ENCODE measurements at places on chromosomes 12 and 14.

DNA sequence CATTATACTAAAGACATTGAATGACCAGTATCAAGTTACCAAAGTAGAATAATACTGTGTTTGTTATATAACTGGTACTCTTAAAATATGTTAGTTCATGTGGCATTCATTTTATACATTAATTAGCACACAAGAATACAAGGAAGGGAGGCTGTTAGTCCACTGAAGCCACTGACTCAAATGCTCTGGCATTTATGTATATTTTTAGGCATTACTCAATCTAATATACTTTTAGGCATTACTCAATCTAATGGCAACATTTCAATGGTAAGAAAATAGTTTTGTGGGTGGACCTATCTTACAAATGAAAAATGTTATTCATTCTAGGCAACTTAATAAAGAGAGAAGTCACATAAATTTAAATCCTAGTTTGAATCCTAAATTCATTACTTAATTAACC is 874.4 kb upstream of the USP15 start:
- no peak for DNase-seq

DNA sequence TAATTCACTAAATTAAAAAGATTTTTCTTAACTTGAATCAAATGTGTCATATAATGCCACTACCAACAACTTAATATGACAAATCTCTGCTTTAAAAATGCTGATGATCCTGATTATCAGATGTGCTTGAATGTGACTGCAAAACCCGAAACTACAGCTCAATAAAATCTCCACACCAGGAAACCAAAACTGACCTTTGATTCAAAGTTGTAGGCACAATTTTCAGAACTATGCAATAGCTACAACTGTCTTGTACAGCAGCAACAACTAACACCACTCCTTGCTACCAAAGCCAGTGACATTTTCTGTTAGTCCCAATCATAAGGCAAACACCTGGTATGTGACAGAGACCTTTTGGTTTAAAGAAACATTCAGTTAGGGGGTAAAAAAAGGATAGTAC is 147.3 kb downstream of the CEP83 start:
- no peak for DNase-seq

GRCh38 chr14:54533100-54533499 is 23.4 kb downstream of the CGRRF1 start:
- no peak for DNase-seq

GRCh38 chr14:75969126-75969525 is 12.7 kb downstream of the TGFB3 start:
- no peak for DNase-seq

GRCh38 chr12:57834086-57834876 is 12.2 kb downstream of the CTDSP2 start:
- DNase-seq, result no peak

- no peak for DNase-seq
Measured at GRCh38 chr12:91704446-91704845, 441.2 kb downstream of the BTG1 start.

DNA sequence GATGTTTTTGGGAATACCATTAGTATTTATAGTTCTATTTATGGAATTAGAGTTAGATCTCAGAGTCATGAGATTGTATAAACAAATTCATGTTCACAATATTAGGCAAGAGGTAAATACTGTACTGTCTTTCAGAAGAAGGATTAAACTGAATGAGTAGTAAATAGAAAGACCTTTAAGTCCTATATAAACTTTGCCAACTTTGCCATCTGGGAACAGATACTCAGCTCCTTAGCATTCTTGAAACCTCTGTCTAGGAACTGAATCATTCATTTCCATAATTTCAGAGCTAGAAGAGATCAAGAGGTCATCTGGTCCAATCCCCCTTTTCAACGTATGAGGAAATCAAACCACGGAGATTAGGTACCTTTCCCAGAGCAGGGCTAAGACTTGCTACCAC is 141.1 kb downstream of the CAND1 start:
- DNase-seq, result no peak

DNA sequence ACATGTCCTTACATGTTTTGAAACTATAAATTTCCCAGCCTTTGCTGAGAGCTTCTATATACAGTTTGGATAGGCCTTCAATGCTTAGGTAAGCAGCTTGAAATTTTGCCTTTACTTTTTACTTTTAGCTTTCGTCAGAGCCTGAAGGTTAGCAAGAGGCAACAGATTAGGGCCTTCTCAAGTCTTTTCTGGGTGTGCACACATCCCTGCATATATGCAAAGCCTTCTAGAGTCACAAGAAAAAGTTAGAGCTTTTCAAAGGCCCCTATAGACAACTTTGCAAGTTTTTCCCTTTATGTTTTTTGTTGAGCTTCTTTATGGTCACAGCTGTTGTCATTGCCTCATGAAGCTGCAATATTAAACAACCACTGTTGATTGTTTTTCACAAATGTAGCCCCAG is 778.4 kb downstream of the GALC start:
- DNase-seq, result no peak

DNA sequence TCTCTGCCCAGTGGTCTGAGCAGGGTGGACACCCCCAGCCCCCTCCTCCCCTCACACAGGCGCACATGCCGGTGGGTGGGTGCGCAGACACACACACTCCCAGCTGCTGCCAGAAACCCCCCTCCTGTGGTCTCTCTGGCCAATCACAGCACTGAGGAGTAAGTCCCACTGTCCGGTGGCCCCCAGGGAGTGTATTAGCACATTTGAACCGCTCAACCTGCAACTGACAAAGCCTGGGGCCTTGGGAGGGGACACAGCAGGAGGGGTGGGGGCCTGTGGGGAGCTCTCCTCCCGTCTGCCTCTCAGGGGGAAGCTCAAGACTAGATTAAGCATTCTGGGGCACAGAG is 11.7 kb downstream of the FIGNL2 start:
- no peak for DNase-seq

DNA sequence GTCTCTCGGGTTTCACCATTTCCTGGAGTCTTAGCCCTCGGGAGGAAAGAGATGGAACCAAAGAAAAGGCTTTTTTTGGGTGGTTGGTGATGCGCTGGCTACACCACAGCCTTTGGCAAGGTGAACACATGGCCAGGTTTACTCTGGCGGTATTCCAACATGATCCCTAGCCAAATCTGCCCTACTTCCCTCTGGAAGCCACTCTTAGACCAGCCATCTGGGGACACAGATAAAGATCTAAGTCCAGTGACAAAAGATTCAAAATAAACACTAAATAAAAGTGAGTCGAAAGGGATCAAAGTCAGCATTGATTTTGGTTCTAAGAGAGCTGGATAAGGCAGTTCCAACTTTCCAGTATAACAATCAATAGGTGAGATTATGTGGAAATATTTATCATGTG is 694.5 kb downstream of the VRK1 start:
- DNase-seq, result no peak

DNA sequence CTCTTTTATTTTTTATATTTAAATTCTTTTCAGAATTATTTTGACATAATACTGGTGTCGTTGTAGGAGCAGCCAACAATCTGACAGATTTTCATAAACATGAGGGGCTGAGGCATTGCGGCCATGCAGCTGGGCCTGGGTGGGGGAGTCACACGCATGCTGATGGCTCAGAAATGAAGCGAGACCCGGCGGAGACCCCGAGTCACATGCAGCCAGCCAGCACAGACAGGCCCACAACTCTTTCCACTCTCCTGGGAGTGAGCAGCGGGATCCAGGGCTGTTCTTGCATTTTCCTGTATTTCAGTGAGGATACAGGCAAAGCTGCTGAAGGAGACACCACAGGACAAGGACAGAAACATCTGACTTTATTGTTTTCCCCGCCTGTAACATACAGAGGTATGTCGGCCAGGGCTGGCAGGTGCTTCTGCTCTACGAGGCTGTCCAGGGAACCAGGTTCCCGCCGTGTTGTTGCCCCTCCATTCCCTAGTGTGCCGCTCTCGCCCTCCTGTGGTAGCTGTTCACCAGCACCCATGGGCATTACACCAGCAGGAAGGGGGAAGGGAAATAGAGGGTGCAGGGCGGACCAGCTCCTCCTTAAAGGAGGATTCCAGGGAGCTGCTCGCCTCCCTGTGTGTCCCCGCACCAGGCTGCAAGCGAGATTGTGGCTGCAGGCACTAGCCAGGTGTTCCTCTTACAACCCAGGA is 30.5 kb downstream of the FZD10 start:
- peak; percentile 62 for DNase-seq

- DNase-seq, result no peak
Measured at GRCh38 chr12:125305231-125305630, 240.0 kb downstream of the AACS start.

- no peak for DNase-seq
Measured at GRCh38 chr12:84822525-84822924, 90.1 kb downstream of the SLC6A15 start.

DNA sequence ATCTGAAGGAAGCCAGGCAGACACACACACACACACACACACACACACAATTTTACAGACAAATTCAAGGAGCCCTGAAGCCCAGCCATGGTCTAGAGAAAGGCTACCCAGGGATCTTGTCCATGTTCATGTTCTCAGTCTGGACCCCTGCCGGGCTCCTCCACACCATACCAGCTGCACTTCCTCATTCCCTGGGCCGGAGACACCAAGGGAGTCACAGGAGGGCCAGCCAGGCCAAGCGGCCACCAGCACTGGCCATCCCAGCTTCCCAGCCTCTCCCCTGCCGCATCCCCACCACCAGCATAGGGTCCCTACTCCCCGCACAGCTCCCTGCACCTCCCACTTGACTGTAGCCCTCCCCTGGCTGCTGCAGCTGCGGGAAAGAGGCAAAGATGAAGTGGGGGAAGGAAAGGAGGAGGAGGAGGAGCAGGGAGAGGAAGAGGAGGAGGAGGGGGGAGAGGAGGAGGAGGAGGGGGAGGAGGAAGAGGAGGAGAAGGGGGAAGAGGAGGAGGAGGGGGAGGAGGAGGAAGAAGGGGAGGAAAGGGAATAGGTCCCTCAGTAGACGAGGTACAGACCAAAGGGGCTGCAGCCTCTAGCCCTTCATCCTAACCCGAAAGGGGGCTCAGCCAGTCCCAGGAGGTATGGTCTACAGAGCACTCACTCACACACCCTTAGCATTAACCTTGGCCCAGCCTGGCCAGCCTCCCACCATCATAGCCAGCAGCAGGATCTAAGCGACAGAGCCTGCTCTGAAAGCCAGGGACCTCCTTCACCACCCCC is 293.2 kb downstream of the DPF3 start:
- DNase-seq, result no peak

- DNase-seq, result no peak
Measured at GRCh38 chr14:91750634-91751198, 18.8 kb upstream of the CATSPERB start.

DNA sequence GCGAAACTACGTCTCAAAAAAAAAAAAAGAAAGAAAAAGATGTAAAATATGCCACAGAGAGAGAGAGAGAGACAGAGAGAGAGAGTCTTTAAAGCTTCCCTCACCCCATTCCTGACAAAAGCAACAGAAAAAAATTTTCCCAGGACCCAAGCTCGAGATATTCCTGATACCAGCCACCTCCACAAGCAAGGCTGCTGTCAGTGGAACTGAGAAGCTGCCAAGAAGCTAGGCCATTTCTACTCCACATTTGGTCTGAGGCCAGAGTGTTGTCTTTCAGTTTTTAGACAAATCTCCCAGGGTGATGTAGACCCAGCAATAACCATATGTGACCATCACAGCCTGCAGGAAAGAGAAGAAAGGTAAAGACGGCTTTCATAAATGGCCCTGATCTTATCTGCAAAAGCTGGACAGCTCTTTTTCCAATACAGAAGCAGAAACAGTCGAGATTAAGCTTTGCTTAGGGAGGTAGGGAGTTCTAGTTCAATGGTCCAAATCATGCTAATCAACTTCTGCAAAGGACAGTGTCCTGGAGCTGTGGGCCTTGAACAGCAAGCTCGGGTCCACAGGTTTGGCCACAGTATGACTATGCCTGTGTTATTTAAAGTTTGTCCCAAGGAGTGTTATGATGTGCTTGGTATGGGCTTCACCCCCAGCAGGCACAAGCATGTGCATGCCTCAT is 130.3 kb upstream of the NUDT4 start:
- DNase-seq, result no peak

- no peak for DNase-seq
Measured at GRCh38 chr12:88420457-88420856, 159.8 kb downstream of the KITLG start.

DNA sequence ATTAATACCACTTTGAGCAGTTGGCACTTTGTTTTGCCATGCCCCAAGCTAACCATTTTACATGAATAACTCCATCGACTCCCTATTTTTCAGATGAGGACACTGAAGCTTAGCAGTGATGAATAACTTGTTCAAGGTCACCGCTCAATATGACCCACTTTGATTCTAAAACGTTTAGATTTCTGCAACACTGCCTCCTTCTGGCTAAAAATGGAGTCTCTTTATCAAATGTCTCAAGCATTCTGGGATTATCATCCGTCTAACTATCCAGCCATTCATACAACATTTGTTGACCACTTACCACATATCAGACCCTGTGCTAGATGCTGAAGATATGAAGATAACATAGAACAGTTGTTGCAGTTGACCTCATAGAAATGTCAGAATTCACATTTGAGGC is 298.0 kb downstream of the PPFIA2 start:
- no peak for DNase-seq

DNA sequence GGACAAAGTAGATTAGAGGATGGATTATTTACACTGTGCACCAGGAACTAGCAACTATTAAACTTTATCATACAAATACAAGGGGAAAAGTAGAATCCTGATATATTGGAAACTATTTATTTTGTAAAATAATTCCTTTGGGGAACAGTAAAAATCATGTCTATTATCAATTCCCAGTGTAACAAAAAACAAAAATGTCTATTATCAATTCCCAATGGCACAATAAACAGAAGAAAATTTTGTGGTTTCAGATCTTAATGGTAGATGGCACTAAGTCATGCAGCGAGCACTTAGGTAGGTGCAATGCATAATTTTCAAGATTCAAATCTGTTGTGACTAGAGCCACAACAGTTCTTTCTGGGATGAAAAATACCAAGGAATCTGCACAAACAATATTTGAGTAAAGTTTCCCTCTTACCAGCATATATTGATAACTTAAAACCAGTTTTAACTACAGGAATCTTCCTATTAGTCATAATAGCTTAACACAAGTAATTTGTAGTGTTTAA is 13.7 kb downstream of the CFL2 start:
- no peak for DNase-seq

GRCh38 chr12:10001171-10001776 is 2.4 kb upstream of the CLEC1B start:
- DNase-seq, result peak; percentile 11

- DNase-seq, result no peak
Measured at GRCh38 chr12:91973813-91974212, 171.8 kb downstream of the BTG1 start.

- peak; percentile 55 for DNase-seq
Measured at GRCh38 chr12:120529641-120530417, 871 bp upstream of the COQ5 start.

DNA sequence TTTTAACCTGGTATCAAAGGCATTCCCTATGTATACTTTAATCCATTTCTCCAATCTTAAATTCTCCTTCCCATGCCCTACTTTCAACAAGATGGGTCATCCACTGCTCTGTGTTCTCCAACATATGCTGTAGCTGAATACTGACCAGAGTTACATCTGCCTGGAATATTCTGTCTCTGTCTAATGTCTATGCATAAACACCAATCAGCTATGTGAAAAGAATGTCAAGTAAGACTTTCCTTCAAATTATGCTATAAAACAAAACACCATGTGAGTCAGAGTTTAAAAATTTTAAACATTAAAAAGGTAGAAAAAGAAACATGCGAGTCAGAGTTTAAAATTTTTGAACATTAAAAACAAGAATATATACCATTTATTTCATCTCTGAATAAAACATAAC is 19.3 kb downstream of the NT5DC3 start:
- no peak for DNase-seq

- DNase-seq, result no peak
Measured at GRCh38 chr14:84228702-84229101, 1301.2 kb upstream of the FLRT2 start.

All from ELF-1 (cell line).